Stimulated activated CD4-positive, alpha-beta T cell treated with anti-CD3 and anti-CD28 coated beads, Interleukin-15, amount 100 ng/mL, for 1 hour (primary cell): ENCODE measurements at places on chromosomes 4 and X.

DNA sequence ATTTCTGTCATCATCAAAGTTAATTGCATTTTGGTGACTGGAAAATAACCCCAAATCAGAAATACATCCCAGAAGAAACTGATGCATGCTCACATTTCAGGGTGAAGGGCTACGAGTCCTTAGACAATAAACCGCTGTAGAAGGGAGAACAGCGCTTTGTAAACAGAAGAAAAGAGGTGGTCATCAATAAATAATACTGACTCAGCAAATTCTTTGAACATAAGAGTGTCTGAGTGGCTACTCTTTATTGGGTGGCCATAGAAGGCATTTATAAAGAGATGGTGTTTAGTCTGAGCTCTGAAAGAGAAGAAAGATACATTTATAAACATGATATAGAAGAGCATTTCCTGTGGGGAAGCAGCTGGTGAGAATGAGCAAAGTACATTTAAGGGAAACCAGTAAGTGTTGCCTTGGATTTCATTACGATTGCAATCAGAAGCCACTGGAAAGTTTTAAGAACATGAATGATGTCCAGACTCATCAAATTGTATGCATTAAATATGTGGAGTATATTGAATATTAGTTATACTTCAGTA, 246.9 kb upstream of the GIMD1 start:
- DNase-seq: no peak

DNA sequence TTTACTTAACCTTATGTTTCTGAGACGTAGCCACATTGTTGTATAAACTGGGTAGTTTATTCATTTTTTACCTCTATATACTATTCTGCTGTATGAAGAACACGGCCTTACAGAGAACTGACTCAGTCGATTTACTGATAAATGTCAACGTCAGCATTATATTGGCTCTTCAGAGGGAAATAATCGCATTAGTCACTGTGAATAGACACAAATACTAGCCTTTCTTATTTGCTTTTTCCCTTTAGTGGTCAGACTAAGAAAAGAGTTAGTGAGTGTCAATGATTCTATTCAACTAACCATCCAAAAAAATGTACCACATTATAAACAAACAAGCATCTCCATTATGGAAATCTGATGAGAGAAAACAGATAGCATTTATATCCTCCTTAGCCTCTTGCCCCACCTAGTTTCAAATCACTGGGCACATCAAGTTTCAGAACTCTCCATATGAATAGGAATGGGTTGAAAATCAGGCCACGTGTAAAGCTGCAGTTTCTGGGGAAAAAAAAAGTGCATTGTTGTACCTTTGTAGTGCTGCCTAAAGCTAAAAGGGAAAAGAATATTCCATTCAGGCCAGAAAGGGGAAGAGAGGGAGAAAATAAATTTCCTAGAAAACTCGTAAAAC, 146.7 kb upstream of the VCX3A start:
- no peak for DNase-seq

DNA sequence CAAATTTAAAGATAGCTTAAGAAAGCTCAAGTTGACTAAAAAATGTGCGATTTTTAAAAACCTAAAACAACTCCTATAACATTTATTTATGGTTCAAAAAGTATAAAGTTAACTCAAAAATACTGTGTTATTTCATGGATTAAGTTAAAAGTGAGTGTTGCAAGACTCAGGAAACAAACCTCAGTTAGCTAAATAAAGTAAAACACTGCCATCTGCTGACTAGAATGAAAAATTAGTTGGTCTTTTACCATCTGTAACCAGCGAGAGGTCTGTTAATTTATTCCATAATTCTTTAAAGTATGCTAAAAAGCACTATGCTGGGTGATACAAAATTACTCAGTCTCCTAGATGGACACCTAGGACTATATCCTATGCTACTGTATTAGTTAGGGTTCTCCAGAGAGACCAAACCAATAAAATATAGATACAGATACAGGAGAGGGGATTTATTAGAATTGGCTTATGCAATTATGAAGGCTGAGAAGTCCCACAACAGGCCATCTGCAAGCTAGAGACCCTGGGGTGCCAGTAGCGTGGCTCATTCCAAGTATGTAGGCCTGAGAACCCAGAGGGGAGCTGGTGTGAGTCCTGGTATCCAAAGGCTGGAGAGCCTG, 4.9 kb upstream of the WDFY3 start:
- no peak for DNase-seq

GRCh38 chrX:152853986-152854385, 23.1 kb downstream of the NSDHL start:
- no peak for DNase-seq

DNA sequence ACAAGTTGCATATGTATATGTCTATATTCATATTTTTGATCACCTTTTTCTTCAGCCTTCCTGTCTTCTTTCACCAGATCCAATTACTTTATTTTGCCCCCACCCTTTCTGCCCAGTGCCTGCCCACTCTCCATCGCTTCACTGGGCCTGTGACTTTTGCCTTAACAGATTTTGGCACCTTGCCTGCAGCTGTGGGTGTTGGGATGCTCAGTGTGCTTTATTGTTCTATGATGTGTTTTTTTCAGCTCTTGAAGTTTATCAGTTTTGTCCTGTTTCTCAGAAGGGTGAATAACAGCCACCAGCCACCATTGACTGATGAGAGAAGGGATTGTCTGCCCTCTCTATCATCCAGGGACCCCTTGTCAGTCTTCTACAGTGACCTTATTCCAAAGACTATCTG, 77.2 kb upstream of the GALNT7 start:
- no peak for DNase-seq

DNA sequence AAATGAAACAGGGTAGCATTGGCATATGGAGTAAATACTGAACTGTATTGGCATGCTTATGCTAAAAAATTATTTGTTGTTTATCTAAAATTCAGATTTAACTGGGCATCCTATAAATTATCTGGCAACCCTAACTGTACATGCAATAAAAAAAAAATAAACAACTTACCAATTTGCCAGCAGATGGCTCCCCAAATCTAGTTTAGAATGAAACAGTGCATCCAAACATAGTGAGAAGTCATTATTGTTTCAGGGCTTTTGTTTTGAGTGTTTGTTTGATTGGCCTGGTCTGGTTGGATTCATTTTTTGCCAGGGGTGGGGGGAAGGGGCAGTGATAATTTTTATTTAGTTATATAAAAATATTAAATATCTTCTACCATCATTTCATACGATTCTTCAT, 12.8 kb upstream of the NSUN7 start:
- DNase-seq: no peak

DNA sequence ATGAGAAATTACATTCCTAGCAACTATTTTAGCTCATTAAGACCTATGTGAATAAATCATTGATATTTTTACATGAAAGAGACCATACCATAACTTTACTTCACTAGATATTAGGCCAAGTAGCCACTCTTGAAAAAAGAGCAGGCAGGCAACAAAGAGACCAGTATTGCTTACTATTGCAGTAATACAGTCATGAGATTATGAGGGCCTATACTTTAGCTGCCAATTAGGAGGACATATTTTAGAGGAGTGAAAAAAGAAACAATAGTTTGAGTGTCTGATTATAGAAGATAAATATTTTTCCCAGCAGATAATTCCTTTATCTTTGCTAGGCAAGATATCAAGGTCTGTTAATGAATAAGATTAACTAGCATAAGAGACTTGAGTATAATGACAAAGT, 739.0 kb downstream of the GRID2 start:
- no peak for DNase-seq

DNA sequence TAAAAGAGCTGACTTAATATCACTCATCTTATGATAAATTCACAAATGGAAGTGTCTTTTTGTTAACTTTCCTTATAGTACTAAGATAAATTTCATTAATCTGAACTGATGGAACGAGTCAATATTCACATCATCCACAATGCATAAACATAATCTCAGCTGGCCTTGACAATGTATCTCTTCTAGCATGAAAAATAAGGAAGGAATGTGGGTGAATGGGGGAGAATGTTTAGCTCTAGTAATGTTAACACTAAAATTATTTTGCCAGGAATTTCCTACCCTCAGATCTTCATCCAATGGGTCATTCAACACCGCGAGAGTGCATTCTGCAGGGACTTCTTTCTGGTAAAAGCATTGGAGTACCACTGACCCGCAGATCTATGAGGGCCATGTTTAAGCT, 15.8 kb downstream of the TRPC3 start:
- DNase-seq: no peak

DNA sequence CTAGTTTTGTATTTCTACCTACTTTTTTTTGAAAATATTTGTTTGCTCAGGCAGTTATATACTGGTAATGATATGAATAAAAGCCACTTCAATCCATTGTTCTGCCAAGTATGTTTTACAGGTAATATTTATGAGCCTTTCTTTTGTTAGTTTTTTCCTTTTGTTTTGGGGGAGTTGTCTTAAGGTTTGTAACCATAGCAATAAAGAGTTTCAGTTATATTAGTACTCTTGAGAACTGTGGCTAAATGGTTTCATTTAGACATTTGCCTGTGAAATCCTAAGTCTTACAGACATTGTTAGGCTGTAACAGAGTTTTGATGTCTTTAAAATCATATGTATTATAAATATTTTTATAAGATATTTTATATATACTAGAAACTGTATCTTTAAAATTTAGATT, 150.1 kb downstream of the DIPK2B start:
- DNase-seq: no peak

DNA sequence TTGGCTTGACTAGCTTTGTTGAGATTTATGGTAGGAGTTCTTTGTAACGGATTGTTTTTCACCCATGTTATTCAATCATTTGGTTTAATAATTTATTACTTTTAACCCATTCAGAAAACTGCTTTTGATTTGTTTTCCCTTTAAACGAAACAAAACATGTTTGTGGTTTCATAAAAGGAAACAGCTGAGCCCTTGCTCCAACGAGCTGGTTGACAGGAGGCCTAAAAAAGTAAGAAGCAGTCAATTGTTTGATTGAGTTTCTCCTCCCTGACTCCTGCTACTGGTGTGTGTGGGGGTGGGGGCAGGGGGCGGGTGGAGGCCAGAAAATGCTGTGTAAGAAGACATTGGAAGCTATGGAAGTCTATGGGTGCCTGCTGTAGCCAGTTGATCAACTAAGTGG, 102.8 kb downstream of the CHRDL1 start:
- no peak for DNase-seq

GRCh38 chr4:65923616-65924015, 253.3 kb upstream of the EPHA5 start:
- no peak for DNase-seq

- no peak for DNase-seq
Observed at GRCh38 chr4:133146574-133147241, 2.4 kb upstream of the PCDH10 start.
